ENCODE measurements at places on chromosomes 11 and 22.

GRCh38 chr11:63761188-63761587, 7.4 kb downstream of the ZFTA start:
- no peak for DNase-seq

GRCh38 chr11:115687934-115688333, 183.7 kb upstream of the CADM1 start:
- no peak for DNase-seq

- no peak for DNase-seq
These were observed 37.7 kb upstream of the FDX1 start for GRCh38 chr11:110392056-110392455.

DNA sequence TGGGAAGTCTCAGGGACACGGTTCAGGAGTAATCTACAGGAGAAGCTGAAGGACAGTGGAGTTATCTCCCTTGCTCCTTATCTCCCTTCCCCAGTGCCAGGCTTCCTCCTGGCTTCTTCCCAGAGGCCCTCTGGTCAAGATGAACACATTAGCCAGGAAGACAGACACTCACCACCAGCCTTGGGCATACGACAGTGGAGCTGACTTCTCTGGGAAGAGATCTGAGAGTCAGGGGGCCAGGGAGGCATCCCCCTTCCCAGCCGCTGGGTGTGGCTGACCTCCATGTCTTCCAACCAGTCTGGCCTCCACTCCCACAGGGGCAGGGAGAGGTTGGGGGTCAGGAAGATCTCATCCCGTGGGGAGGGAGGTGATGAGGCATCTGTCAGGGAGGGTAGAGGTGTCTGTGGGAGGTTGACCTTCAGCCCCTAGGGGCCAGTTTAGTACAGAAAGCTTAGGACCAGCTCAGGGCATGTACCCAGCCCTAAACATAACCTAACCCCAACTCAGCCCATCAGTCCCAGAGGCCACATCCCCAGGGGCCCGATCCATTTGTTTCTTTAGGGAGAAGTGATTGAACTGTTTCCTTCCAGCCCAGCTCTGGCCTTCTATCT, 12.7 kb downstream of the ROBO4 start:
- DNase-seq: peak; percentile 9

DNA sequence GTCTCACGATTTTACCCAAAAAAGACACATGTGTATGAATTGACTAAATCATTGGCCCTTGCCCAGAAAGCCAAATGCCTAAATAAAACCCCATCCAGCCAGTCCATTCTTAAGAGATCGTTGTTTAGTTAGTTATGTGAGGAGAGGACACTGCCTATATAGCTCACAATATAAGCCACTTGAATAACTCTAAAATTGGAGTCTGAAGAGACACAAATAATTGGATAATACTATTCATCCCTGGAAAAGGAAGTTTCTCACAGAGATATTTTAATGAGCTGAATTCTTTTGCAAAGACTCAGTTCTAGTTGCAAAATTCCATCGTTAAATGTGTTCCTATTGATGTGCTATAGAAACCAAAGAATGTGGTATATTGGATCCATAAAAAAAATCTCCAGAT, 176.7 kb downstream of the SOX6 start:
- no peak for DNase-seq

DNA sequence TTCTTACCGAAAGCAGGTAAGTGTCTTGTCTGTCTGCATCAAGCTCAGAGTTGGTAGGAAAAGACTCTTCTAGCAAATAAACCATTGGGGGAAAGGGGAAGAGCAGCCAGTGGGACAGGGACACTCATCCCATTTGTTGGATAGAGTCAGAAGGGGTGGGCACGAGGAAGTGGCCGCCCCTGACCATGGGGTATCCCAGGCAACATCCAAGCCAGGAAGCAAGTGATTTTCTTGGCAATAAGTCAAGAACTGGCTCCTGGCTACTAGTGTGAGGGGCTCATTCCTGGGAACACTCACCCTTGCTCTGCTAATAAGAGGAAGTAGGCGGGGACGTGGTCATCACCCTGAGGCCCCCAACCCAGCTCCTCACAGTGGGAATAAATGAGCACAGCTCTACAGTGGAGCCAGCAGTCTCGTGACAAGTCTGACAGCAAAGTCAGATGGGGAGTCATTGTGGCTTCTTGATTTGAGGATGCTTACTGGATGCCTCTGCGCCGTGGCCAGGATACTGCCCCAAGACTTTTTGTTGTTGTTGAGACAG, 6.7 kb downstream of the SLC25A18 start:
- no peak for DNase-seq

DNA sequence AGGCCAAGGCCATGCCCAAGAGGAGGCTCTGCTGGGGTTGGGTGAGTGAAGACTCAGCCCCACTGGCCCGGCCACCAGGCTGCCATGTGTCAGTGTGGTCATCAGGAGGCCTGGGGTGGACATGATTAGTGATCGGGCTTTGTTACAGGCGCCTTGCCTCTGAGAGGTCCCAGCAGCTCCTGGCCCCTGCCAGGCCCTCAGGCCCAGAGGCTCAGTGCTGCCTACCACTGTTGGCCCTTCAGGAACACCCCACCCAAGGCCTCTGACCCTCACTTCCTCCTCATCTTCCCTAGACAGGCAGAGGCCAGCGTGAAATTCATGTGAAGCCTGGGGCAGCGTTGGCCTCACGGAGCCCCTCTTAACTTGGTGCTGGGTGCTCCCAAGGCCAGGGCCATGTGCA, 2.2 kb downstream of the MRPL23 start:
- no peak for DNase-seq

DNA sequence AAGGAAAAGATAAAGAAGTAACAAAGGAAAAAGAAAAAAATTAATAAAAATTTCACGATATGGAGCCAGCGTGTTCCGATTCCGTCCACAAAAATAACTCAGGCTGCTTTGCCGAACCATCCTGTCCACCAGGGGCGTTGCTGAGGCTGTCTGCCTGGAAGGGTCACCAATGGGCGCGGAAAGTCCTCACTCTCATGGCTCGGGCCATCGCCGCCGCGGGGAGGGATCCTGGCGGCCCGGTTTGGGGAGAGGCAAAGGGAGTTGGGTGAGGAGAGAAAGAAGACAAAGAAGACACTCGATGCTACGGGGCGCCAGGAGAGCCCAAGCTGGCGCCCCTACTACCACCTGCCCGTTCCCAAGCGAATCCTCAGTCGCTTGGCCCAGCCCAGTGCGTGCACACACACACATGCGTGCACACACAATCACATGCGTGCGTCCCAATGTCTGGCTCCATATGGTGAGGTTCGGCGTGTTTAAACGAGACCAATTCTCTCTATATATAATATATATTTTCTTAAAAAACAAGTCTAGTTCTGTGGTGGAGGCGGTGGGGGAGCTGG, 5.6 kb upstream of the PYGM start:
- no peak for DNase-seq

DNA sequence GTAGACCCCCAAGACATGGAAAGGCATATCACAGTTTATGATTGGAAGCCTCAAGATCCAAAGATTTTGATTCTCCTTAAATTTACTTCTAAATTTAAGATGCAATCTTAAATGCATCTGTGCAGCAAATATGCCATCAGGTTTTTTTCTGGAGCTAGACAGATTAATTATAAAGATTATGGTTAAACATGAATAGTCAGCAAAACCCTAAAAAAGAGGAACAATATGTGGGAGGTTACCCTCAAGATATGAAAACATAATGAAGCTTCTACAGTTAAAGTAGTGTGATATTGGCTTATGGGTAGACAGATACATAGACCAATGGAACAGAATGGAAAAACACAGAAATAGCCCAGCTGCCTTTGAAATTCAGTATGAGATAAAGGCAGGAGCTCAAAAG, 31.7 kb downstream of the OR8B12 start:
- DNase-seq: no peak

GRCh38 chr11:47440054-47440476, 8.9 kb downstream of the RAPSN start:
- no peak for DNase-seq

GRCh38 chr11:129864811-129865210, 30.6 kb downstream of the NFRKB start:
- no peak for DNase-seq

DNA sequence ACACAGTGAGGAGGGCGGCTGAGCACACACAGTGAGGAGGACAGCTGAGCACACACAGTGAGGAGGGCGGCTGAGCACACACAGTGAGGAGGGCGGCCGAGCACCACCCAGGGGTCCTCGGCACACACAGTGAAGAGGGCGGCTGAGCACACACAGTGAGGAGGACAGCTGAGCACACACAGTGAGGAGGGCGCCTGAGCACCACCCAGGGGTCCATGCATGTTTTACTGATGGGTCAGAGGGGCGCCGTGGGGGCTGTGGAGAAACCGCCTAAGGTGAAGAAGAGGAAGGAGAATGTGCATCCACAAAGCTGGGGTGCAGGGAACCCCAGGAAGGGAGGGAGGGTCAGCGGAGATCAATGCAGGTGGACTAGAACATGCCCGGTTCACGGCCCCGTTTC, 461.8 kb downstream of the BRD1 start:
- no peak for DNase-seq

DNA sequence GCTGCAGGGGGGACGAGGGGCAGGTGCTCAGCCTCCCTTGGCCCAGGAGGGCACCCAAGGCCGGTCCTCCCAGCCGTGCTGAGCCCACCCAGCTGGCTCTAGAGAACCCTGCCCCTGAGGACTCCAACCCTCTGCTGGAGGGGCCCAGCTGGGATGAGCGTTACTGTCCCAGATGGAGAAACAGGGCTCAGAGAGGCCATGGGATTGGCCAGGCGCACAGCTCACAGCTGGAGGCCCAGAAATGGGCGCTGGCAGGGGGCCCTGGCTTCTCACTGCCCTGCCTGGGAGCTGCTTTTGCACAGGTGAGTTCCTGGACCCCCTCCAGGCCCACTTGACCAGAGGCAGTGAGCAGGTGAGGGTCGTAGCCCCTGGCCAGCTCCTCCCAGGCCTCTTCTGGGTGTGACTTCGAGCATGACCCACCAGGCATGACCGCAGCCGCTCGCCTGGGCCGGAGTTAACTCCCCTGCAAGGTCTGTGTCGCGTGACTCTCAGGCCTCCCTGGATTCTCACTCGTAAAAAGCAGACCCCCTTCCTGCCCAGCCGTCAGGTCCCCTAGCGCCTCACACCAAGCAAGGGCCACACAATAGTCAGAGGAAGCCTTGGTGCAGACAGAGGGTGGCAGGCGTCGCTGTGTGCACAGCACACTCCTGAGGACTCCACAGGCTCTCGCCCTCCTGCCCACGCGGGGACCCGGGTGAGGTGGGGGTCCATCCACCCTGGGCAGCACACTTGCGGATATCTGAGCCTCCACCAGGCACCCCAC, 19.7 kb upstream of the IL17REL start:
- no peak for DNase-seq

GRCh38 chr11:120197251-120197891, 13.5 kb upstream of the OAF start:
- DNase-seq: no peak

GRCh38 chr22:19959587-19960490, 18.2 kb upstream of the TXNRD2 start:
- no peak for DNase-seq

DNA sequence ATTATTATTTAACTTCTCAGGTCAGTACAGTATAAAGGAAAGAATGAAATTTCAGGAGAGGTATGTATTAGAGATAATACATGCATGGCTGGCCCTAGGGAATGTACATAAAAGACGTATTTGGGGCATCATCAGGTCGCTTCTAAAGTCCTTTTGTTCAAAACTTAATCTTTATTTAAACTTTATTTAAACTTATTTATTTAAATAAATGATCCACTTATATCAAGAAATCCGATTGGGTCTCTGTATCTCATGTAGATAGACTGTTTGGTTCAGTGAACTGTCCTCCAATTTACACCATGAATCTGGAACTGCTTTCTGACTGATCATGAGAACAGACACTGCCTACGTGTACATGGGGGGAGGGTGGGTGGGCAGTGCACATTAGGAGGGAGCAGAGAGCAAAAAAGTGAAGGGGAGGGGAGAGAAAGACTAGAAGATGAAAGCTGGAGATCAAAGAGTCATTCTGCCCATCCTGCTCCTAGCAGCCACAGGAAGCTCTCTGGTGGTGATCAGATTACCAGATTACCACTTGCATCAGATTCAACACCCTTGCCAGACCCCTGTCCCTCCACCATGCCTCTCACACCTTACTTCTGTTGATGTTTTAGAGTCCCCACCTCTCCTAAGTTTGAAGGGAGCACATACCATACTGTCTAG, 92.1 kb upstream of the MTMR2 start:
- DNase-seq: no peak

- no peak for DNase-seq
These were observed 56.4 kb downstream of the MYH9 start for GRCh38 chr22:36331306-36331911.

DNA sequence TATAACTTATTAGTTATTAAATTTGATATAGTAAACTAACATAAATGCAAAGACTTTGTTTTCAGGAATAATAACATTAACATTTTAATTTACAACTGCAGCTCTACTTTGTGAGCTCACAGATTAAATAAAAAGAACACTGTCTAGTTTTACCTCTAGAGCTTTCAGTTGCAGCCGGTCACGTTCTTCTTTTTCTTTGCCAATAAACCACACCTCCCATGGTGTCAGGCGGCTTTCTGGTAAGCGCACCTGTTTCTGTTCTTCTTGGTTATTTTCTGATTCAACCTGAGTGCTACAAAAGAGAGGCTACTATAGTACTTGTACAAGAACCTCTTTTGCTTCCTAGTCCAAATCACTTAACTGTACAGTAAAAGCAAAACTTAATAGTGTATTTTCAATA, 5.8 kb downstream of the CCDC34 start:
- DNase-seq: no peak
